Lower leg skin (tissue), 4 donors: ENCODE measurements at places on chromosomes 7 and 10. TPM values are rescaled to one million over a fixed set of nuclear protein-coding genes. Genes with fewer than 3 reads are reported as not detected.

- no peak for DNase-seq
Measured at GRCh38 chr7:73888959-73889358, 28.0 kb downstream of the TMEM270 start.

DNA sequence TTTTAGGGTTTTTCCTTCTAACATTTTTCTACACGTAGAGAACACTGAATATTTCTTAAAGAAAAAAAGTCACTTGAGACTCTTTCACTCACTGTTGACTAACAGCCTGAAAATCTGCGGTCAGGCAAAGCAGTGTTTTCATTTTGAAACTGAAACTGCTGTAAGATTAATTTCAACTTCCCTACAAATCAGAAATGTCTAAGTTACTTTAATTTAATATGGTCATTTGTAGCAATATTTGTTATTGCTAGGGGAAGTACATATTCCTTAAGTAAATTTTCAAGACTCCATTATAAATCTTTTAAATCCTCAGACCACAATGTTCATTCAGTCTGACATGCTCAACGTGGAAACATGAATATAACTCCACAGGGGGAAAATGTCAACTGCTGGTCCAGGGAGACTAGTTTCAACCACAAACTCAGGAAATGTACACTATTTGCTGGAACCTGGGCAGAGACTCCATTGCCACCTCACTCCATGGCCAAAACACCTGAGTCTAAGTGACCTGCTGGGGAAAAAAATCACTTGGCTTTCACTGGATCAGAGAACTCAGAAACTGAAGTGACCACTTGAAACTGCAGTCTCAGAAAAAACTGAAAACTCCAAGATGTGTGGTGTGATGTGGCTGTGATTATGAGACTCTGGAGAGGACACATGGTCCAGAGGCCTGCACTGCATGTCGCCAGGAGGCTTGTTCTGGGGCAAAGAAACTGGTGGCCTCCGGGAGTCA, 161.2 kb downstream of the TAX1BP1 start:
- no peak for DNase-seq

The SPDYE3 gene
- not detected for total RNA-seq

The TNS3 gene
- 19.5 TPM for total RNA-seq
